ENCODE measurements at places on chromosomes 16 and 17.

GRCh38 chr16:7703672-7704071, 371.0 kb downstream of the RBFOX1 start:
- no peak overlapping the region for H3K27ac ChIP-seq
- no peak overlapping the region for H3K4me3 ChIP-seq
- no peaks in the 10 kb centered on the region for H3K27me3 ChIP-seq
- H3K4me1 ChIP-seq = no peaks in the 10 kb centered on the region
- DNase-seq = no peak

DNA sequence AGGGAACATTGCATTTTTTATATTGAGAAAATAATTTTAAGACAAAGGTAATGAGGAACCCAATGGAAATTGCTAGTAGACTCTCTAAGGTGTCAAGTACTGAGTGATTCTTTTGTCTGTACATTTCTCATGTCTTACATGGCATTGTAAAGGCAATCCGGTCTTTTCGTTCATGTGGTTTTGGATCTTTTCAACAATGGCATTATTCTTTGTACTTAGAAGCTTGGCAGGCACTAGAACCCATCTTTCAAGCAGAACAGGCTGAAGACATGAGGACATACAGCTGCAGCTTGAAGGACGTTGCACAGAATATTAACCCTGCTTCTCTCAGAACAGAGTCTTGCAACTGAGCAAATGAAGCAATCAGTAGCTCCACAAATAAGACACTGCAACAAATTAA, 231.5 kb upstream of the ZFHX3 start:
- no peaks in the 10 kb centered on the region for H3K36me3 ChIP-seq
- H3K27ac ChIP-seq = no peak overlapping the region
- no peaks in the 10 kb centered on the region for H3K27me3 ChIP-seq
- no peak for DNase-seq

GRCh38 chr17:48439110-48439850, 9.3 kb upstream of the SKAP1 start:
- peaks cover 28% of the 10 kb centered on the region for H3K27me3 ChIP-seq
- peaks cover 4% of the 10 kb centered on the region for H3K36me3 ChIP-seq
- DNase-seq = no peak
- peak overlapping the region; percentile 82 for H3K27ac ChIP-seq
- H3K4me3 ChIP-seq = no peak overlapping the region

DNA sequence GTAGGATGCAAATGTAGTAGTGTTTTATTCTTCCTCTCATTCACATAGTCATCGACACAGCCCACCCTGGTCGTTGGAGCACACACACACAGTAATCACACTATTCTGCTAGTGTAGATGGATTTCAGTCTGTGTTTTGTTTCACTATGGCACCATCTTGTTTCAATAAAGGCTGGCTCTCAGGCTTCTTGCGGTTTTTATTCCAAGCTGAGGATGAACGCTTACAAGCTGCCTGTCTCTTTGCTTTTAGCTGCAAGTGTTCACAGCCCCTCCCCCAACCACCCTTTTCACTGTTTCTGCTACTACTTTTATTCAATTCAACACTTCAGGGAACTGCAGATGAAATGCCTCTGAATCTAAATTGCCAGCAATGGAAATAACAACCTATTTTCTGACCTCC, 140.9 kb upstream of the PMFBP1 start:
- H3K27me3 ChIP-seq = peaks cover 1% of the 10 kb centered on the region
- H3K36me3 ChIP-seq = peaks cover 9% of the 10 kb centered on the region
- no peak for DNase-seq
- no peak overlapping the region for H3K27ac ChIP-seq
- no peaks in the 10 kb centered on the region for H3K4me1 ChIP-seq

DNA sequence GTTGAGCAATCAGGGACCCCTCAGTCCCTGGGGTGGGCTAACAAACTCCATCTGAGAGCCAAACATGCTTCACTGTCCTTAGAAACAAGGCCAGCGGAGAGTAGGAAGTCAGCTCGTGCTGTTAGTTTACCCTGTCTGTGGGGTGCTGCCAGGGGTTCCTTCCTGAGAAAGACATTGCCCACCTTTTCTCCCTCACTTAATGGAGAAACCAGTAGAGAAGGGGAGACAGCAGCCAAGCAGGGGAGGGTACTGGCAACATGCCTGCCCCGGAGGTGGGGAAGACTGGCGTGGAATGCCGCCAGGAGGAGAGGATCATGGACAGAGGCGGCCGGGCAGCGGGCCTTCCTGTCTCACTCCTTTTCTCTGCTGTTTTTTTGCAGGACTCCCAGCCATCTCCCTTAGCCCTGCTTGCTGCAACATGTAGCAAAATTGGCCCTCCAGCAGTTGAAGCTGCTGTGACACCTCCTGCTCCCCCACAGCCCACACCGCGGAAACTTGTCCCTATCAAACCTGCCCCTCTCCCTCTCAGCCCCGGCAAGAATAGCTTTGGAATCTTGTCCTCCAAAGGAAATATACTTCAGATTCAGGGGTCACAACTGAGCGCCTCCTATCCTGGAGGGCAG, 19.9 kb downstream of the SP2 start:
- no peaks in the 10 kb centered on the region for H3K4me1 ChIP-seq
- H3K27me3 ChIP-seq = no peaks in the 10 kb centered on the region
- H3K4me3 ChIP-seq = no peak overlapping the region
- peak overlapping the region; percentile 21 for H3K27ac ChIP-seq

DNA sequence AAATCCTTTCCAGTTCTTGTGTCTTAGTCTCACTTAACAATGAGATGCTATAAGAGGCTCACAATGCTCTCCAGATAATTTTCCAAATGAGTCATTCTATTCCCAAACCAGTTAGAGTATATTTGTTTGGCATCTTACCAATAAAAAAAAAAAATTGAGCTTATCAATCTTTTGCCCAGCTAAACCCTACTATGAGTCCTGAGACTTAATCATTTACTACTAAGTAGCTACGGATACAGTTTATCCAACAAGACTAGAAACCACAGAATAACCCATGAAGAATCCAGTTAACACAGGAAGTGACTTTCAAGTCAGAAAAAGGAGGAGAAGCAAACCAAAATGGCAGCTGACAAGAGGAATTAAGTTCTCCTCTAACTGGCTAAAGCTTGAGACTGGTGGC, 330.3 kb upstream of the XYLT1 start:
- H3K4me3 ChIP-seq = no peak overlapping the region
- no peaks in the 10 kb centered on the region for H3K4me1 ChIP-seq

DNA sequence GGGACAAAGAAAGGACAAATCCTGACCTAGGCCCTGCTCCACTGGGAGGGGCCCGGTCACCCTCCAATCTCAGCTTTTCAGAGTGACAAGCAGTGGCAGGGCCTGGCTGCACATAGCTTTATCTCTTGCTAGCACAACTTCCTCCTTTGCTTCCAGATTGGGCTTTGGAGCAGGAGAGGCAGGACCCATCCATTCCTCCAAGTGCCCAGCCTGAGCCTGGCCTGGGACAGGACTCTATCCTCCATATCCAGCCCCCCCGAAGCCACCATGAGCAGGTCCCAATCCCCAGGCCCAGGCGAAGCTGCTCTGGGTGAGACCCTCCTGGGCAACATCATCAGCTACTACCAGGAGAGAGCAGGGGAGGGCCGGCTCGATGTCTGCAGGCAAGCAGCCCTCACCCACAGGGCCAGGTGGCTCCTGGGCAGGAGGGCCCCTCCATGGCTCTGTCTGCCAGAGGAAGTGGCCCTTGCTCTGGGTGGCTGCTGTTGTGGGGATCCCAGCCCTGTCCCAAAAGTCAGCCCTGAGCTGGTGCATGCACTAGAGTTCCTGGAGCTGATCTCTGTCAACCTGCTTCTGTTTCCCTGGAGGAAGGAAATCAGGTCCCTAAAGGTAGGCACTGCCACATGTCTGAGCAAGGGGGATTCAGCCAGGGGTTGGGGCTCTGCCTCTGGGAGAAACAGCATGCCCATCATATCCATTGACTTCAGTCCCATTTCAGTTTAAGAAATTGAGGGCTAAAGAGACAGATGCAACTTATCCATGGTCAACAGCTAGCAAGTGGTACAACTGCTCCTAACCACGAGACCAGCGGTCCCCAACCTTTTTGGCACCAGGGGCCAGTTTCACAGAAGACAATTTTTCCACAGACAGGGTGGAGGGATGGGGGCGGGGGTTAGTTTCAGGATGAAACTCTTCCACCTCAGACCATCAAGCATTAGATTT, 58.9 kb downstream of the TK2 start:
- H3K27me3 ChIP-seq = peaks cover 4% of the 10 kb centered on the region
- no peaks in the 10 kb centered on the region for H3K36me3 ChIP-seq
- no peak overlapping the region for H3K4me3 ChIP-seq
- no peak overlapping the region for H3K27ac ChIP-seq
- no peak for DNase-seq

- no peak overlapping the region for H3K4me3 ChIP-seq
- H3K36me3 ChIP-seq = peaks cover 7% of the 10 kb centered on the region
- DNase-seq = no peak
- peaks cover 4% of the 10 kb centered on the region for H3K4me1 ChIP-seq
Observed at GRCh38 chr17:41296846-41297245, 5.8 kb downstream of the KRTAP29-1 start.

DNA sequence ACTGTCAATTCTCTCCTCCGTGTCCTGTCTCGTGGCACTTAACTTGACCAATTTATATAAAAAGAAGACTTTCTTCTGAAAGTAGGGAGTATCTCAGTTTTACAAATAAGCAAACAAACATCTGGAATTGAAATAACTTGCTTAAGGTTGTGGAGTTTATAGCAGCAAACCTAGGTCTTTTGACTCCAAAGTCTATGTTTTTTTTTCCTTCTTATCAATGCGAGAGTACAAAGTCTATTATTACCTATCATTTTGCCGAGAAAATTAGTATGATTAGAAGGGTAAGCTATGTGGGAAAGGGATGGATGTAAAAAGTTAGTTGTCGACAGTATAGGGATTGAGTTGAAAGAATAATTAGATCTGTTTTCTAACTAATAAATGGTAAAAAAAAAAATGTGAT, 50.4 kb downstream of the PPM1E start:
- no peaks in the 10 kb centered on the region for H3K36me3 ChIP-seq
- H3K27me3 ChIP-seq = peaks cover 5% of the 10 kb centered on the region
- no peak for DNase-seq
- no peak overlapping the region for H3K4me3 ChIP-seq

DNA sequence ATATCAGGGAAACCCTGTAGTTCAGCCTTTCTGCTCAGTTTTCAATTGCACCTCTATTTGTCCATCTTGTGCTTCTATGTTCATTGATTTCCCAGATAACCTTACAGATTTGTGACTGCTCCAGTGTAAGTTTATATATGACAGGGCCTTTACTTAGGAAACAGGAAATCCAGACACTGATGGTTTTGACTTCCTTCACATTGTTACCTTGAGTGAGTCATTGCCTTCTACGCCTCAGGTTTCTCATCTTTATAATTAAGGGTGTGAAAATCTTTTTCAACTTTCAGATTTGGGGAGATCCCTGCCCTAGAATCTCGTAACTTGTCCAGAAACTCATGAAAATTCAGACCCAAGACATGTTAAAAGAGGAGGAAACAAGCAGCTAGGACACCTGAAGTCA, 342.4 kb upstream of the TBX2 start:
- H3K27ac ChIP-seq = no peak overlapping the region
- no peak overlapping the region for H3K4me3 ChIP-seq
- H3K27me3 ChIP-seq = no peaks in the 10 kb centered on the region
- no peak for DNase-seq
- no peaks in the 10 kb centered on the region for H3K4me1 ChIP-seq
- peaks cover 14% of the 10 kb centered on the region for H3K36me3 ChIP-seq
